ENCODE measurements at places on chromosomes 2 and 18. TPM values are rescaled to one million over a fixed set of nuclear protein-coding genes. Genes with fewer than 3 reads are reported as not detected.

DNA sequence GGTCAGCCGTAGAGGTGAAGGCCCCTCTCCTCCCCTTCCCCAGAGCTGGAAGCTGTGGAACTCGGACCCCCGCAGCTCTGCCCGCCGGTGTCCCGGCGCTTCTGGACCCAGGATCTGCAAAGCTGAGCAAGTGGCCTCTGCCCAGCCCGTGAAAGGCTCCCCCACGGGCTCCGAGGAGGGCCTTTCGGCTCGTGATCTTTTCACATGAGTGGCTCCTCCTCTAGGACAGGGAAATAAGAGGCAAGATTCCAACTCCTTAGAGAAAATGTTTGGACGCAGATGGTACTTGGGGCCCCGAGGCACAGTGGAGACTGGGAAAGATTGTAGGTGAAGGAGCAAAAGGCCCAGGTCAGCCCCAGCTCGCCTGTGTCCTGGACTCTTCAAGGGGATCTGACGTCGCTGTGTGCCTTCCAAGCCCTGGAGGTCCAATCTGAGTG is 48.2 kb upstream of the SP3 start:
- no peak for DNase-seq
- H3K27me3 ChIP-seq = no peaks in the 10 kb centered on the region
- no peaks in the 10 kb centered on the region for H3K36me3 ChIP-seq
- H3K4me1 ChIP-seq = no peaks in the 10 kb centered on the region
- no peak overlapping the region for H3K27ac ChIP-seq
- H3K4me3 ChIP-seq = no peak overlapping the region

- H3K27ac ChIP-seq = no peak within 1 kb of the TSS
- DNase-seq = peak; percentile 47
- H3K36me3 ChIP-seq = no peaks in the 10 kb centered on the region
- H3K27me3 ChIP-seq = peaks cover 68% of the 10 kb centered on the region
Observed at GRCh38 chr2:119544075-119544938, at the start of gene CFAP221. Gene CFAP221 (plus strand): TSS chr2:119544449. CDS start chr2:119546132, 1,683 bp downstream.

OTX1 gene
- total RNA-seq = 7.0 TPM

- H3K27me3 ChIP-seq = no peaks in the 10 kb centered on the region
- no peaks in the 10 kb centered on the region for H3K36me3 ChIP-seq
- H3K4me3 ChIP-seq = no peak overlapping the region
- H3K4me1 ChIP-seq = no peaks in the 10 kb centered on the region
- DNase-seq = no peak
- H3K27ac ChIP-seq = no peak overlapping the region
Observed at GRCh38 chr2:23464156-23464555, 79.2 kb downstream of the KLHL29 start.

DNA sequence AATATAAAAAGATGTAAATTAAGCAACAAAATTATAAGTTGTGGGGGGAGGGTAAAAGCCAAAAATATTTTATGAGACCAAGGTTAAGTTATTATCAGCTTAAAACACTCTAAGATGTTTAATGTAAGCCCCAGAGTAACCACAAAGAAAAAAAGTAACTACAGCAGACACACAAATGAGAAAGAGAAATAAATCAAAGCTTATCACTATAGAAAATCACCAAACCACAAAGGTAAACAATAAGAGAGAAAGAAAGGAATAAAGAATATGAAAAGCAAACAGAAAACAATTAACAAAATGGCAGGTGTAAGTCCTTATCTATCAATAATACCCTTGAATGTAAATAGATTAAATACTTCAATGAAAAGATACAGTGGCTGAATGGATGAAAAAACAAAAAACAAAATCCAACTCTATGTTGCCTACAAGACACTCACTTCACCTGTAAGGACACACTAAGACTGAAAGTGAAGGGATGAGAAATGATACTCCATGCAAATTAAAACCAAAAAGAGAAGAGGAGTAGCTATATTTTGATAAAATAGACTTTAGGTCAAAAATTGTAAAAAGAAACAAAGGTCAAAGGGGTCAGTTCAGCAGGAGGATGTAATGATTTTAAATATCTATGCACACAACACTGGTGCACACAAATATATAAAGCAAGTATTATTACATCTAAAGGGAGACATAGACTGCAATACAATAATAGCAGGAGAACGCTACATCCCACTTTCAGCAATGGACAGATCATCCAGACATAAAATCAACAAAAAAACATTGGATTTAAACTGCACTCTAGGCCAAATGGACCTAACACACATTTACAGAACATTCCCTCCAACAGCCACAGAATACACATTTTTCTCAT is 80.7 kb downstream of the PTPN2 start:
- no peak overlapping the region for H3K4me3 ChIP-seq
- H3K36me3 ChIP-seq = peaks cover 18% of the 10 kb centered on the region
- no peaks in the 10 kb centered on the region for H3K27me3 ChIP-seq
- H3K27ac ChIP-seq = no peak overlapping the region

- H3K27ac ChIP-seq = no peak overlapping the region
- no peak for DNase-seq
- peaks cover 9% of the 10 kb centered on the region for H3K4me1 ChIP-seq
- H3K4me3 ChIP-seq = no peak overlapping the region
Observed at GRCh38 chr2:61950571-61951315, 45.3 kb downstream of the COMMD1 start.

DNA sequence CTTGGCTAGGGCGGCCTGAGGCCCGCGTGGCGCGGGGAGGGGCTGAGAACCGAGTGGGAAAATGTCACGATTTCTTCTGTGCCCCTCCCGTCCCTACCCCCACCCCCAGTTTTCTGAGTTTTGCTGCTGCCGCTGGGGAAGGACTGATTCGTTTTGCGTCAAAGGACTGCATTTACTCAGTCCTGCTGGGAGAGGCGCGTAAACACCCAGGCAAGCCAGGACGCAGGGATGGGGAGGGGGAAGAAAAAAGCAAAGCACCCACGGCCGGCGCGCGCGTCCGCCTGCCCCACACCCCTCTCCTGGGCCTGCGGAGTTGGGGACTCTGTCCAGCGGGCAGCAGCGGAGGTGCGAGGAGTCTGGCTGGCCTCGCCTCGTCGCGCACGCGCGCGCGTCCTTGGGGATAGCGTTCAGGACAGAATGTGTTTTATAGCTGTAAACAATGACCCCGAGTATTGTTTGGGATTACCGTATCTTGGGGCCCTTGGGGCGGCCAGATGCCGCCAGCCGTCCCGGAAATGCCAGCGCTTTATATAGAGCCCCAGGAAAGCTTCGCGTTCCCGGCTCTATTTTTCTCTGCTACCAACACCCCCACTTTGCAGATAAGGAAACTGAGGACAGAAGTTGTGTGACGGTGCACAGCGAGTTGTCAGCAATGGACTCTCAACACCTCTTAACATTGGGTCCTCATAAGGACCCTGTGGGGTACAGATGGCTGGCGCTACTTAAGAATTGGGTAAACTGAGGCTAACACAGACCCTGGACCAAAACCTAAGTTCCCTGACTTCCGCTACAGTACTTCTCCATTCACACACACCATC is 1.7 kb upstream of the FOSL2 start:
- peak overlapping the region; percentile 96 for H3K27ac ChIP-seq
- peak; percentile 67 for DNase-seq
- no peaks in the 10 kb centered on the region for H3K27me3 ChIP-seq
- H3K36me3 ChIP-seq = 0 out of 2 replicates have a peak, but pooled peaks cover 14% of the 10 kb centered on the region
- H3K4me3 ChIP-seq = peak overlapping the region; percentile 88

DNA sequence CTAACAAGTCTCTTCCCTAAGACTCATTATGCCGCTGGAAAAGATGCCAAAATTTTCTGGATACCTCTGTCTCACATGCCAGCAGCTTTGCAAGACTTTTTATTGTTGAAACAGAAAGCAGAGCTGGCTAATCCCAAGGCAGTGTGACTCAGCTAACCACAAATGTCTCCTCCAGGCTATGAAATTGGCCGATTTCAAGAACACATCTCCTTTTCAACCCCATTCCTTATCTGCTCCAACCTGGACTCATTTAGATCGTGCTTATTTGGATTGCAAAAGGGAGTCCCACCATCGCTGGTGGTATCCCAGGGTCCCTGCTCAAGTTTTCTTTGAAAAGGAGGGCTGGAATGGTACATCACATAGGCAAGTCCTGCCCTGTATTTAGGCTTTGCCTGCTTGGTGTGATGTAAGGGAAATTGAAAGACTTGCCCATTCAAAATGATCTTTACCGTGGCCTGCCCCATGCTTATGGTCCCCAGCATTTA is 26.3 kb downstream of the DHRS9 start:
- H3K27me3 ChIP-seq = no peaks in the 10 kb centered on the region
- peak; percentile 92 for DNase-seq
- peaks cover 55% of the 10 kb centered on the region for H3K4me1 ChIP-seq

HOXD13 gene
- not detected for total RNA-seq

DNA sequence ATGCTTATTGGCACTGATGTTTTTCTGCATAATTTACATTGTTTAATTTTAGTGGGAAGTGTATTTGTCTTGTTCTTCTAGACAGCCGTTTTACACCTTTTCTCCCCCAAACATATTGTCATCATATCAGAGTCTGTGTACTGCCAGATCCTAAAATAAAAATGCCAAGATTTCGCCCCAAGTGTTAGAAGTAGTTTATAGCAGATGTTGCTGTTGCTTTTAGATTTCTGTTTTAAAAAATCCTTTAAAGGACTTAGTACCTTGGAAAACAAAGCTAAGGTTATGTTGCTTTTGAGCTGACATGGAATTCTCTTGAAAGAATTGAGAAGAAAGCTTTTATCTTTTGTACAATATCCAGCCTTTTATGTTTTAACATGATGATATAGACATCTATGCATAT is 36.0 kb downstream of the NAB1 start:
- no peak for DNase-seq
- H3K4me3 ChIP-seq = no peak overlapping the region
- H3K27ac ChIP-seq = no peak overlapping the region
- H3K36me3 ChIP-seq = no peaks in the 10 kb centered on the region
- no peaks in the 10 kb centered on the region for H3K4me1 ChIP-seq

- no peaks in the 10 kb centered on the region for H3K36me3 ChIP-seq
- H3K4me1 ChIP-seq = no peaks in the 10 kb centered on the region
- peaks cover 39% of the 10 kb centered on the region for H3K27me3 ChIP-seq
- no peak overlapping the region for H3K27ac ChIP-seq
Observed at GRCh38 chr2:128791120-128791984, 472.7 kb upstream of the HS6ST1 start.

Data from PC-9 (cell line).